Neural crest cell (in vitro differentiated cells): ENCODE measurements at places on chromosomes 13 and 19. TPM values are rescaled to one million over a fixed set of nuclear protein-coding genes. Genes with fewer than 3 reads are reported as not detected.

DNA sequence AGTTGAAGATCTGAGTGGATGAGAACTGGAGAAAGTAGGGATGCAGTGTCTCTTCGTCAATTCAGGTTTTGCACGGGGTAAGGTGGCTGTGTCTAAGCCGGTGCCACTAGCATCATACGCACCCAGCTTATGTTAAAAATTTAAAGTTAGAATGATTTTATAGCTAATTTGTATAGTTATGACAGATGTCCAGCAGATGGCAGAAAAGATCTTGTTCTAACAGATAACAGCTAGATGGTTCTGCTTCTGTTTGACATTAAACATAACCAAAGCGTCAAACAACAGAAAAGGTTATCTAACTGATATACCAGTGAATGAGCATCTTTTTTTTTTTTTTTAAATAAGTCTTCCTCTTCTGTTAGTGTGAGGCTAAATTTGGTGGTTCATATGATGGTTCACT, 18.8 kb upstream of the EDDM13 start:
- no peak for DNase-seq
- H3K4me1 ChIP-seq = no peaks in the 10 kb centered on the region
- no peak overlapping the region for H3K4me3 ChIP-seq
- no peaks in the 10 kb centered on the region for H3K27me3 ChIP-seq

ZNF560 gene
- total RNA-seq = 0.12 TPM in 1 of 2 replicates, not detected in the other

GRCh38 chr13:61188057-61188456, 227.6 kb downstream of the PCDH20 start:
- DNase-seq = no peak
- H3K27me3 ChIP-seq = no peaks in the 10 kb centered on the region
- H3K36me3 ChIP-seq = no peaks in the 10 kb centered on the region

- H3K4me1 ChIP-seq = no peaks in the 10 kb centered on the region
- no peak overlapping the region for H3K27ac ChIP-seq
- H3K4me3 ChIP-seq = no peak overlapping the region
These were observed 197.8 kb downstream of the NALCN start for GRCh38 chr13:101218484-101218883.

- no peak for DNase-seq
- H3K4me1 ChIP-seq = peaks cover 20% of the 10 kb centered on the region
- peaks cover 2% of the 10 kb centered on the region for H3K27me3 ChIP-seq
- no peaks in the 10 kb centered on the region for H3K36me3 ChIP-seq
- no peak overlapping the region for H3K27ac ChIP-seq
- H3K4me3 ChIP-seq = no peak overlapping the region
These were observed 100.3 kb upstream of the WASF3 start for GRCh38 chr13:26457212-26457611.
